Stimulated activated CD8-positive, alpha-beta memory T cell treated with anti-CD3 and anti-CD28 coated beads, Interleukin-15, amount 100 ng/mL, for 4 hours (primary cell): ENCODE measurements at places on chromosomes 2 and 18.

GRCh38 chr2:61771904-61772845 is 81.7 kb downstream of the FAM161A start:
- DNase-seq: no peak

DNA sequence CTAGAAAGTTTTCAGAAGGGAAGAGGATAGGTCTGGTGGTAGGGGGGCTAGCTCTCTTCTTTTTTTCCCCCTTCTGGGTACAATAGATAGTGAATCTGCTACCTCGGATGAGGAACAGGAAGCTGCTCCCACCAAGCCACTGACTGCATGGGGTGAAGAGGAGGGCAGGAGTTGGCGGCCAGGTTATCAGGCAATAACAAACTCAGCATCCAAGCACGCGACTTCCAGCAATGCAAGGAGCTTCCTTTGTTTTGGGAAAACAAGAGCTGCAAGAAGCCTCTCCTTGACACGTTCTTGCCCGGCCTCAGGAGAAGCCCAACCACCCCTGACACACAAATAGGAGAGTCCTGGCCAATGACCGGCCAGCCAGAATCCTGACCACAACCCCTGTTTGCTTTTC is 32.2 kb downstream of the NHEJ1 start:
- no peak for DNase-seq

DNA sequence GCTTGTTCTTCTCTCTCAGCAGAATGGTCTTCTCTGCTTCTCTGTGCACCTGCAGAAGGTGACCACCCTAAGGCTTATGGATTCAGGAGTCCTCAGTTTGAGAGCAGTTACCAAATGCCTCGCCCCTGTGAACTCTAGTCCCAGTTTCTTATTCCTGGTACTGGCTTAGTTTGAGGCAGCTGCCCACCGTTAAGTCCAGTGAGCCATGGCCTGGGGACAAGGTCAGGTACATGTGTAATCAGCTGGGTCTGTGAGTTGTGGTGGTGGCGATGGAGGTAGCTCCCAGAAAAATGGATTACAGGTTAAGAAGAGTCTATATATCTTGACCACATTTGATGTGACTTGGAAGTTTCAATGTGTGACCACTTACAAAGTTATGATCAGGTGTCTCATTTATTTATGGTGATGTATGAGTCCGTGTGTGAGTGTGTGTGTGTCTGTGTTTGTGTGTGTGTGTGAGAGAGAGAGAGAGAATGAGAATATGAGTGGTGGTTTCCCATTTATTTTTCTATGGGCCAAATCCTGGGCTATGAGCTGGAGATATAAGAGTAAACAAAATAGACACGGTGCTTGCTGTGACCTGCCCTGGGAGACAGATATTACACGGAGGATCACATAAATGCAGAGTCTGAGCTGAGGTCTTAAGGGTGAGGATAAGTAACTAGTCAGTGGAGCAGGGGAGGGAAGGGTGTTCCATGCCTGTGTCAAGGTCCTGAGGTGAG is 13.0 kb upstream of the IL1RN start:
- DNase-seq: no peak

- DNase-seq: no peak
Measured at GRCh38 chr2:62116983-62117382, 78.9 kb upstream of the B3GNT2 start.
